Epithelial cell of umbilical artery (primary cell): ENCODE measurements at places on chromosomes 2 and 18. TPM values are rescaled to one million over a fixed set of nuclear protein-coding genes. Genes with fewer than 3 reads are reported as not detected.

ANKRD62 gene
- not detected in 2 replicates for total RNA-seq

OTOS gene
- total RNA-seq: not detected in 2 replicates

TNS1 gene
- total RNA-seq: 9.1 and 19.8 TPM in 2 replicates

GLI2 gene
- total RNA-seq: under 0.01 and 0.30 TPM in 2 replicates

DNMT3A gene
- total RNA-seq: 28.6 and 38.6 TPM in 2 replicates

CHST9 gene
- total RNA-seq: not detected in 2 replicates
